Frontal cortex (tissue), 4 donors: ENCODE measurements at places on chromosomes 1 and 21. TPM values are rescaled to one million over a fixed set of nuclear protein-coding genes. Genes with fewer than 3 reads are reported as not detected.

GRCh38 chr1:21342961-21343838 lies 52.9 kb upstream of the ECE1 start:
- DNase-seq, result no peak

DNA sequence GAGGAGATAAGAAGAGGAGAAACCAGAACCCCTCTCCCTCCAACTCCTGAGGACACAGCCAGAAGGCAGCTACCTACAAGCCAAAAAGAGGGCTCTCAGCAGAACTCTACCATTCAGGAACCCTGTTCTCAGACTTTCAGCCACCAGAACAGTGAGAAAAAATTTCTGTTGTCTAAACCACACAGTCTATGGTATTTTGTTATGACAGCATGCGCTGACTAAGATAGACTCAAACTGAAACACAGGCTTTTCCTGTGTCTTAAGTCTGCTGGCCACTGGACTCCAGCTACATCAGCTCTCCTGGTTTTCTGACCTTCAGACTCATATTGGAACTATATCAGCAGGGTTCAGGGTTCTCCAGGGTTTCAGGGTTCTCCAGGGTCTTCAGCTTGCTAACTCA lies 126.5 kb upstream of the TNFSF4 start:
- DNase-seq, result no peak

YBEY gene
- 13.0 TPM for total RNA-seq

GRCh38 chr1:19460535-19461219 lies 24.7 kb downstream of the CAPZB start:
- no peak for DNase-seq

- DNase-seq, result no peak
Measured at GRCh38 chr1:76027341-76027740, 47.2 kb upstream of the ST6GALNAC3 start.

DNA sequence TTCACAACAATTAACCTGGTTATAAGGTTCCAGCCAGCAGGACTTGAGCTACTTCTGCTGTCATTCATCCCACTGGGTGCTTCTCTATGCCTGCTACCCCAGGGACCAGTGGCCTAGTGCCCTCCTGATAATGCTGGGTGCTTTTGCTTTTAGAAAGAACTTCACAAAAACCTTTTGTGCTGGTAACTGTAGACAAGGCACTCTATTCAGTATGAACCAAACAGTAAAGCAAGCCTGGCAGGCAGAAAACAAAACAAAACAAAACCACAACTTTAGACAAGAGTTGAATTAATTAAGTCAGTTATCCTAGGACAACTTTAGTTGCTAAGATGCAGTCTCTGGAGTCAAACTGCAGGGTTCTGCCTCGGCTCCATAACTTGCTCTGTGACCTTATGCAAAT lies 61.9 kb upstream of the ADGRL2 start:
- DNase-seq, result no peak

DNA sequence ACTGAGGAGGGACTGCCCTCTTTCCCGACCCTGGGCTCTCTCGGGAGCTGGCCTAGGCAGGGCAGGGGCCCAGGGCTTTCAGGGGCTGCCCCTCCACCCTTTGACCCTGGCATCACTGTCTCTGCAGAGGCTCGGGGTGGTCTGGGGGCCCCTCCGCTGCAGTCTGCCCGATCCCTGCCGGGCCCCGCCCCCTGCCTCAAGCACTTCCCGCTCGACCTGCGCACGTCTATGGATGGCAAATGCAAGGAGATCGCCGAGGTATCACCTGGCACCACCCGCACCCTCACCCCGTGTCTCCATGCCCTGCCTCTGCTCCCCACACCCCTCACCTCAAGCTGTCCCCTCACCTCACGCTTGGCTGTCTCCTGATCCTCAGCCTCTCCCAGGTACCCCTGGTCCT lies 5.5 kb downstream of the AMPD2 start:
- DNase-seq, result no peak

CLDN8 gene
- total RNA-seq, result not detected

DNA sequence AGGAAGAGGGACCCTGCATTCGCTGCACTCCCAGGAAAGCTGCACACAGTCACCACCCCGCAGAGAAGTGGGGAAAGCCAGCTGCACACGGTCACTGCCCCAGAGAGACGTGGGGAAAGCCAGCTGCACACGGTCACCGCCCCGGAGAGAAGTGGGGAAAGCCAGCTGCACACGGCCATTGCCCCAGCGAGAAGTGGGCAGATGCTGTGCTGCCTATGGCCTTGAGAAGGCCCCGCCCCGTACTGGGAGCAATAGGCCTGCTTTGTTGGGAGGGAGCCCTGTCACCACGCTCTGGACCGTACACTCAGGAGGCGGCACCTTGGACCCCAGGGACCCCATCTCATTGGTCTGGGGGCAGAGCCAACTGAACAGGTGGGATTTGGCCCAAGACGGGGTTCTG lies 4.3 kb upstream of the GPR153 start:
- no peak for DNase-seq

KIF14 gene
- 2.4 TPM for total RNA-seq

OR2L2 gene
- total RNA-seq, result 0.41 TPM
